Tracheal epithelial cell (primary cell): ENCODE measurements at places on chromosomes 2 and 18. TPM values are rescaled to one million over a fixed set of nuclear protein-coding genes. Genes with fewer than 3 reads are reported as not detected.

The CYS1 gene
- 0.43 and 8.4 TPM in 2 replicates for total RNA-seq

The KIAA2012 gene
- not detected in 2 replicates for total RNA-seq

The SLC9A4 gene
- total RNA-seq = 2.7 TPM in 1 of 2 replicates, not detected in the other

The GBX2 gene
- total RNA-seq = not detected in 2 replicates

The PLEKHB2 gene
- 149 and 151 TPM in 2 replicates for total RNA-seq

The APOB gene
- total RNA-seq = under 0.01 TPM in 1 of 2 replicates, not detected in the other

The IL1A gene
- 61.6 and 230 TPM in 2 replicates for total RNA-seq

The LBX2 gene
- 1.2 and 3.2 TPM in 2 replicates for total RNA-seq

The THAP4 gene
- total RNA-seq = 52.9 and 64.8 TPM in 2 replicates

The TLX2 gene
- not detected in 2 replicates for total RNA-seq

The CRYGC gene
- total RNA-seq = not detected in 2 replicates
